HFFc6 (cell line): ENCODE measurements at places on chromosomes 3 and 15. TPM values are rescaled to one million over a fixed set of nuclear protein-coding genes. Genes with fewer than 3 reads are reported as not detected.

Gene VIPR1
- not detected in 3 replicates for total RNA-seq

DNA sequence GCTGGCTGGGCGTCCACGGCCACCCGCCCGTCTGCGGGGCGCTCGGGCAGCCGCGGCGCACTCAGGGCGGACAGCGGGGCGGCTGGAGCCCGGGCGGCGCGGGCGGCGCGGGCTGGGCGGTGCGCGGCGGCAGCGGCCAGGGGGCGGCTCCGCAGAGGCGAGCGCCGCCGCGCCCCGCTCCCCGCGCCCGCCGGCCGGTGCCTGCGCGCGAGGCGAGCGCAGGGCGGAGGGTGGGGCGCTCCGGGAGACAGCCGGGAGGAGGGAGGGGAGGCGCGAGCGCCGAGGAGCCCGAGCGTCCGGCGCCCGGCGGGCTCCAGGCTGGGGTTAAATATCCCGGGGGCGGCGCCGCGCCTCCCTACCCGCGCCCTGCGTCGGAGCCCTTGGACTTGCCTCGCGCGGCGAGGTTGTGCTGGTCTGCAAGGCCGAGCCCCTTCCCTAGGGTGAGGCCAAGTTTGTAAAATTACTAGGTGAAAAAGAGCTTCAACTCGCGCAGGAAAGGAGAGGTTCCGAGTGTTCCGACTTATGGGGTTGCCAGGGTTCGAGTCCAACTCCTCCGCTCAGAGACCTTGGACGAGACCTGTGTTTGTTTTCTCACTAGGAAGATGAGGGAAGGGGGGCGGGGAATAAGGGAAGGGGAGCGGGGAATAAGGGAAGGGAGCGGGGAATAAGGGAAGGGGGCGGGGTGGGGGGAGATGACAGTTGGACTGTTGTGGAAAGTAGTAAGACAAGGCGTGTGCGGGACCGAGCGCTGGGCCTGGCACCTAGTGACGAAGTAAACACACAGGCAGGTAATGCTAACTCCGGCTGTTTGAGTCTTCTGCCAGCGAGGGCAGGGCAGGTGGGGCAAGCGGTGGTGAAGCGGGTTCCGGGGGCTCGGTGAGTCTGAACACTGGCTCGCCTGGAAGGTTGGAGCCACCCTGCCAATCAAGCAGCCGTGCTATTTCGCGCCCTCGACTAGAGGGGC is at the start of gene TNFAIP8L3:
Gene TNFAIP8L3 (minus strand): TSS at position 301 of the 964 bp plus-strand sequence. CDS start 311 bp downstream, outside the sequence.
- no peaks in the 10 kb centered on the region for H3K36me3 ChIP-seq
- no peak within 1 kb of the TSS for H3K27ac ChIP-seq
- H3K4me3 ChIP-seq, result peak within 1 kb of the TSS; percentile 82
- DNase-seq, result no peak
- peaks cover 38% of the 10 kb centered on the region for H3K27me3 ChIP-seq
- H3K4me1 ChIP-seq, result peaks cover 25% of the 10 kb centered on the region

Gene CDHR4
- 0.18 TPM in 1 of 3 replicates, not detected in the others for total RNA-seq

DNA sequence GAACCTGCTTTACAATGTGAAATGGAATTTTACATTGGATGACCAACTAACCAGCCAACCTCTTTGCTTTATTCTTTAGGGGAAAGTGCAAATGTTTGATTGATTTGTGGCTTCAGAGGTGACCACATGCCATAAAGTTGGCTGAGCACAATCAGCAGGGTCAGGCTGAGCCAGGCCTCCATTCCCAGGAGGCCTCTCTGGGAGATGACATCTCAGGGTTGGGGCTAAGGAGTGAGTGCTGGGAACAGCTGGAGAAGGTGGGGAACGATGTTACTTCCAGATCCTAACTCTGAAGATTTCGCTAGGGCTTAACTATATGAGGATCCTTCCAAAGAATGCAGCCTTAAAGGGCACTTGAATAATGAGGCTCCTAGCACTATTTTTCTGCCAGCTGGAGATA is 131.7 kb downstream of the ATP10A start:
- peak overlapping the region; percentile 8; the same call in 1 of the 2 replicates for H3K27ac ChIP-seq
- H3K4me1 ChIP-seq, result peaks cover 6% of the 10 kb centered on the region
- peaks cover 25% of the 10 kb centered on the region for H3K36me3 ChIP-seq
- H3K27me3 ChIP-seq, result no peaks in the 10 kb centered on the region

DNA sequence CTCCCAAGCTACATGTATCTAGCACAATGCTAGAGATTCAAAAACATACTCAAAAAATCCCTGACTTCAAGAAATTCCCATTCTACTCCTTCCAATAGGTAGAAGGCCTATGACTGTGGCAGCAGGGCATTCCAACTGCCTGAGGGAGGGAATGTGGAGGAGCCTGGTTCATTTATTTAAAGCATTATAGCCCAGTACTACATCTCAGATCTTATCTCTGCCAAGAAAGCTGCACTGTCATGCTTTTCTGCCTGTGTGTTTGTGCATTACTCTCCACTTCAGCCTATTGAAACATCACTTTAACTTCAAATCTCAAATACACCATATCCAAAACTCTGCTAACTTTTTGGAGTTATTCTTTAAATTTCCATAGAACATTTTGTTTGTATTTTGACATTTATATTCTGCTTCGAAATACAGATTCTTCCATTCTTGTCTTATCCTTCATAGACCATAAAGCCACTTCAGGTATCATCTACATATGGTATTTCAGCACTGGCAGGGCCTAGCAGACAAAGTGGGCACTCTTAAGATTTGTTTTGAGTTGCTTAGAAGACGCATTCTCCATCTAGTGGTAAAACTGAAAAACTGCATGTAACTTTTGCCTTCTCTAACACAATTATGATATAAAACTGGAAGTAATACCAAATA is 59.1 kb upstream of the NEDD4 start:
- no peak overlapping the region for H3K4me3 ChIP-seq
- H3K27me3 ChIP-seq, result peaks cover 3% of the 10 kb centered on the region; the same call in 1 of the 2 replicates
- DNase-seq, result peak; percentile 57
- H3K27ac ChIP-seq, result peak overlapping the region; percentile 82
- H3K4me1 ChIP-seq, result peaks cover 19% of the 10 kb centered on the region

Gene SEC62
- total RNA-seq, result 127 to 150 TPM (median 134 TPM) in 3 replicates

- no peak overlapping the region for H3K27ac ChIP-seq
- no peak overlapping the region for H3K4me3 ChIP-seq
- H3K4me1 ChIP-seq, result no peaks in the 10 kb centered on the region
- DNase-seq, result no peak
- H3K27me3 ChIP-seq, result peaks cover 56% of the 10 kb centered on the region
Observed at GRCh38 chr3:193879099-193879863, 256.7 kb upstream of the HES1 start.

Gene GHSR
- total RNA-seq, result not detected in 3 replicates

DNA sequence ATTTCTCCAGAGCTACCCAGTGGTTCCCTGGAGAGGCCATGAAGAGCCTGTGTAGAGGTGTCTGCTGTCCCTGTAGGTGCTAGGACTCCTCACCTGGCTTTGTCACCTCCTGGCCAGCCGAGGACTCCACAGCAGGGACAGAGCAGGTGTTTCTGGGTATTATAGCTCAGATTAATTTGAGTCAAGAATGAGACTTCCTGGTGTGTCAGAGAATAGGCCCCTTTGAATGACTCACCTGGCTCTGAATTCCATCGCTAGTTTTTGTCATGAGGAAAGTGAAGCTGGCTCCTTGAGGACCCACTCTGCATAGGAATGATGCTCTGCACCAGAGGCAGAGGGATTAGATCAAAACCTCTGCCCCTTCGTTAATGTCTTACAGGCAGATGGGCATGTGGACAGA is 167.5 kb upstream of the TOPAZ1 start:
- peaks cover 47% of the 10 kb centered on the region for H3K4me1 ChIP-seq
- no peak overlapping the region for H3K4me3 ChIP-seq
- no peaks in the 10 kb centered on the region for H3K36me3 ChIP-seq
- no peak overlapping the region; the same call in 1 of the 2 replicates for H3K27ac ChIP-seq
- H3K27me3 ChIP-seq, result peaks cover 2% of the 10 kb centered on the region; the same call in 1 of the 2 replicates

DNA sequence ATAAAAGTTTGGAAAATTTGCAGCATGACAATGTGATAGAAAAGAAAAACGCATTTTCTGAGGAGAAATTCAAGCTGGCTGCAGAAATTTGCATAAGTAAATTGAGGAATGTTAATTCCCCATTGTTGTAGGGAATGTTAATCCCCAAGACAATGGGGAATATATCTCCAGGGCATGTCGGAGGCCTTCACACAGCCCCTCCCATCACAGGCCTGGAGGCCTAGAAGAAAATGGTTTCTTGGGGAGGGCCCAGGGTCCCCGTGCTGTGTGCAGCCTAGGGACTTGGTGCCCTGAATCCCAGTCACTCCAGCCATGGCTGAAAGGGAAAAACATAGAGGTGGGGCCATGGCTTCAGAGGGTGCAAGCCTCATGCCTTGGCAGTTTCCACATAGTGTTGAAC is 101.1 kb downstream of the BOC start:
- DNase-seq, result no peak
- no peaks in the 10 kb centered on the region for H3K27me3 ChIP-seq
- H3K27ac ChIP-seq, result no peak overlapping the region
- no peaks in the 10 kb centered on the region for H3K4me1 ChIP-seq
- H3K4me3 ChIP-seq, result no peak overlapping the region

DNA sequence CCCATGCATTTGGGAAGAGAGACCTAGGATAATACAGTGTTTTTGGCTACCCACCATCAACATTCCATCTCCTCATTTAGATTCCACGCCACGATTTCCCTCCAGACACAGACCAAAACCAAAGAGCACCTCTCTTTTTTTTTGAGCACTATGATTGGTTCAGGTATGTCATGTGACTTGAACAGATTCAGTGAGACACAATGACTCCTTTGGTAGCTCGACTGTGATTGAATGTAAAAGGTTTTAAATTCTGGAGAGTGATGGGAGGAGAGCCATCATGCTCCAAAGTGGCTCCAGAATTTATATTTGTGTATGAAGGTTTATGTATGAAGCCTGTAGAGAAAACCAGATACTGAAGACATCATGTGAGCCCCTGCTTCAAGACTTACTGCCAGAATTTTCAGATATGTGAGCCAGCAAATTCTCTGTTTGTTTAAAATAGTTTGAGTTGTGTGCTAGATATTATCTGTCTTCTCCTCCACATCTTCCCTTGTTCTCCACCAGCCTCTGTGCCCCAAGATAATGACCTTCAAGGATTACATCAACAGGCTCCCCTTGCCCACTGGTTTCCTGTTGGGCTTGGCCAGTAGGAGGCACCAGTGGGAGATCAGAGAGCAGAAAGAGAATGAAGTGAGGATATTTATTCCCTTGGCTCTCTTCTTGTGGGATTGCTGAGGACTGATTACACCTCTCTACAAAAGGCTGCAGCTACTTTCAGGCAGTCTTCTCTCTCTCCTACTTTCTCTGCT is 12.5 kb downstream of the MYD88 start:
- DNase-seq, result no peak
- H3K27me3 ChIP-seq, result no peaks in the 10 kb centered on the region
- peaks cover 8% of the 10 kb centered on the region for H3K36me3 ChIP-seq
- peaks cover 39% of the 10 kb centered on the region for H3K4me1 ChIP-seq
- no peak overlapping the region for H3K4me3 ChIP-seq
- H3K27ac ChIP-seq, result no peak overlapping the region

Gene GREM1
- 2,213 to 3,607 TPM (median 2,727 TPM) in 3 replicates for total RNA-seq

Gene IL17RD
- total RNA-seq, result 0.13 TPM in 1 of 2 replicates, not detected in the other

Gene SEMA5B
- not detected in 3 replicates for total RNA-seq

- DNase-seq, result no peak
- peak overlapping the region; percentile 35; the same call in 1 of the 2 replicates for H3K4me3 ChIP-seq
- peaks cover 6% of the 10 kb centered on the region for H3K27me3 ChIP-seq
- H3K27ac ChIP-seq, result peak overlapping the region; percentile 52
- peaks cover 35% of the 10 kb centered on the region for H3K36me3 ChIP-seq
Observed at GRCh38 chr15:98899272-98900021, 108.1 kb downstream of the PGPEP1L start.

GRCh38 chr3:173870976-173871375 is 473.4 kb downstream of the NLGN1 start:
- no peak overlapping the region for H3K27ac ChIP-seq
- no peaks in the 10 kb centered on the region for H3K27me3 ChIP-seq
- no peak for DNase-seq
- H3K4me3 ChIP-seq, result no peak overlapping the region
- H3K4me1 ChIP-seq, result peaks cover 29% of the 10 kb centered on the region

DNA sequence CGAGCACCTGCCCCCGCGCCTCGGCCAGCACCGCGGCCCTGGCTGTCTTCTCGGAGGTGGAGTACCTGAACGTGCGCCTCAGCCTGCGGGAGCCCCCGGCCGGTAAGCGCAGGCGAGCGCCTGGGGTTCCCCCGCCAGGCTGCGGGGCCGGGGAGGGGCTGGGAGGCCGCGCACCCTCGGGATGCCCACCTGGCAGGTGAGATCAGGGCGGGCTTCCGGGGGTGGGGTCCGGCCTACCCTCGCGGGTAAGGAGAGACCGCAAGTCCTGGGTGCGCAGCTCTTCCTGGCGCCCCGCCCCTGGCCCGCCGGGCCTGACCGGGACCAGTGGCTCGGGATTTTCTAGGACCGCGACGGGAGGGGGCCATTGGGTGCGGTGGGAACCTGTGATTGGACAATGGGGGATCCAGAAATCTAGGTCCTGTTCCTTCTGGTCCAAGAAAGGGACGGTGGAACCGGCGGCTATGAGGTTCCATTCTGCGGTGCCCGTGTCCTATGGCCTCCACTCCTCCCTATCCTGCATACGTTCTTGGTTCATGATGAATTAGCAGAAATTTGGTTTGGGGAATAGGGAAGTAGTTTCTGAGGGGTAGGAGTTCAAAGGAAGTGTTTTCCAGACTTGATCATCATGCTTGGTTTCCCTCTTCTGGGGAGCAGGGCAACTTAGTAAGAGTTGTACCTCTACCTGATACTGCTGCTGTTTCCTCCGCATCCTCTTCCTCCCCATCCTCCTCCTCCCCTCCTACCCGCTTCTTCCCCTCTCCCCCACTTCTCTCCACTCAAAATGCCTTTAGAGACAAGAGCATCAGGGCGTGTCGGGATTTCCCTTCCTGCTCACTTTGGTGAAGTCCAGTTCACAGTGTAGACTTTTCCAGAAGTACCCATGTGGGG is 808 bp downstream of the ARRDC4 start:
- peak; percentile 12 for DNase-seq
- H3K27me3 ChIP-seq, result peaks cover 2% of the 10 kb centered on the region
- H3K36me3 ChIP-seq, result peaks cover 46% of the 10 kb centered on the region
- peak overlapping the region; percentile 88 for H3K27ac ChIP-seq
- H3K4me1 ChIP-seq, result peaks cover 60% of the 10 kb centered on the region
- peak overlapping the region; percentile 94 for H3K4me3 ChIP-seq

DNA sequence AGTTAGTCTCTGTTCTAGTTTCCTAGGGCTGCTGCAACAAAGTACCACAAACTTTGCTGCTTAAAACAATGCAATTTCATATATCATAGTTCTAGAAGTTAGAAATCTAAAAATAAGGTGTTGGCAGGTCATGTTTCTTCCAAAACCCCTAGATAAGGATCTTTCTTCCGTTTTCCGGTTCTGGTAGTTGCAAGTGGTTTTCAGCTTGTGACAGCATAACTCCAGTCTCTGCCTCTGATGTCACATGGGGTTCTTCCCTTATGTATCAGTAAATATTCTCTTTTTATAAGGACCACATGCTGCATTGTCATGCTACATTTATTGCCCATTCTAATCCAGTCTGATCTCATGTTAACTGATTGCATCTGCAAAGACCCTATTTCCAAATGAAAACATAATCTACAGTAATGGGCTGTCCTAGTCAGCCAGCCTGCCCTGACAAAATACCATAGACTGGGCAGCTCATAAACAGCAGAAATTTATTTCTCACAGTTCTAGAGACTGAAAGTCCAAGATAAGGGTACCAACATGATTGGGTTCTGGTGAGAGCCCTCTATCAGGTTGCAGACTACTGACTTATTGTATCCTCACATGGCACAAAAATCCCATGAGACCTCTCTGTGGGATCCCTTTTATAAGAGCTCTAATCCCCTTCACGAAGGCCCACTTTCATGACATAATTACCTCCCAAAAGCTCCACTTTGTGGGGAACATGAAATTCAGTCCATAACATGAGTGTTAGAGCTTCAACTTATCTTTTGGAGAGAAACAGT is 642.0 kb upstream of the NAALADL2 start:
- no peak overlapping the region for H3K4me3 ChIP-seq
- peaks cover 49% of the 10 kb centered on the region for H3K4me1 ChIP-seq
- H3K36me3 ChIP-seq, result no peaks in the 10 kb centered on the region
- H3K27me3 ChIP-seq, result no peaks in the 10 kb centered on the region; the same call in 1 of the 2 replicates
- DNase-seq, result no peak
- H3K27ac ChIP-seq, result no peak overlapping the region

Gene HTR3E
- not detected in 3 replicates for total RNA-seq
